Ammon's horn (tissue), 1 donor: ENCODE measurements at places on chromosomes 11 and 22.

- DNase-seq = peak; percentile 85
Observed at GRCh38 chr11:13098063-13098462, 88.9 kb downstream of the RASSF10 start.

GRCh38 chr11:93570759-93571413 lies 27.7 kb upstream of the SMCO4 start:
- no peak for DNase-seq

GRCh38 chr22:29617922-29618629 lies 14.6 kb downstream of the NF2 start:
- DNase-seq = no peak

- no peak for DNase-seq
Observed at GRCh38 chr11:119316729-119317591, at the start of gene MCAM. MCAM (minus strand) TSS chr11:119317130; CDS start chr11:119317101, 29 bp downstream.

GRCh38 chr11:4782454-4782853 lies 12.7 kb upstream of the OR51F1 start:
- DNase-seq = no peak

DNA sequence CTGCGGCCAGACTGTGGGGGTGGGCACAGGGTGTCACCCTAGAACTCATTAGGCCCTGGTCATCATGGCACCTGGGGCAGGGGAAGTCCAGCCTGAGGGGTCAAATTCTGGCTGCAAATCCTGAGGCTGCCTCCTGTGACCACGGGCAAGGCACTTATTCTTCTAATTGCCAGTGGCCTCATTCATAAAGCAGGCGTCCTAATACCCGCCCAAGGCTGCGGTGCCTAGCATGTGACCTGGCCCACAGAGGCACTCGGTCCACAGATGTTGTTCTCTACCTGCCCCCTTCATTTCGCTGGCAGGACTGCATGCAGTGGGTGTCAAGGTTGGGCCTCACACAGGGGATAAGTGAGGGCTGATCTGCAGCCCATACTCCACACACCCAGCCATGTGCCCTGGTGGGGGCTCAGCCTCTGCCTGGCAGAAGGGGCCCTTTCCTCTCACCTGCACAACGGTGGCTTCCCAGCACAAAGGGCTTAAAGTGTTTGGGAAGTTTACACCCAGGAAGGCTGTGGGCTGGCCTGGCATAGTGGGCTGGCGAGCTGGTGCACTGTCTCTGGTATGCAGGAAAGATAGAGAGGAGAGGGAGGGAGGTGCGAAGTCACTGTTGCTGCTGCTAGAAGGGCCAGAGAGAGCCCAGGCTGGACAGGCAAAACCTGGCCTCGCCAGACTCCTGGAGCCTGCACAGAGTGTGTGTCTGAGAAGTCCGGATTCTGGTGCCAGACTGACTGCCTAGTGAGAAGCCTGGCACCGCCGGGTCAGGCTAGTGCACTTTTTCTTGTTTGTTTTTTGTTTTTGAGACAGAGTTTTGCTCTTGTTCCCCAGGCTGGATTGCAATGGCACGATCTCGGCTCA lies 3.2 kb downstream of the MPST start:
- DNase-seq = peak; percentile 34

DNA sequence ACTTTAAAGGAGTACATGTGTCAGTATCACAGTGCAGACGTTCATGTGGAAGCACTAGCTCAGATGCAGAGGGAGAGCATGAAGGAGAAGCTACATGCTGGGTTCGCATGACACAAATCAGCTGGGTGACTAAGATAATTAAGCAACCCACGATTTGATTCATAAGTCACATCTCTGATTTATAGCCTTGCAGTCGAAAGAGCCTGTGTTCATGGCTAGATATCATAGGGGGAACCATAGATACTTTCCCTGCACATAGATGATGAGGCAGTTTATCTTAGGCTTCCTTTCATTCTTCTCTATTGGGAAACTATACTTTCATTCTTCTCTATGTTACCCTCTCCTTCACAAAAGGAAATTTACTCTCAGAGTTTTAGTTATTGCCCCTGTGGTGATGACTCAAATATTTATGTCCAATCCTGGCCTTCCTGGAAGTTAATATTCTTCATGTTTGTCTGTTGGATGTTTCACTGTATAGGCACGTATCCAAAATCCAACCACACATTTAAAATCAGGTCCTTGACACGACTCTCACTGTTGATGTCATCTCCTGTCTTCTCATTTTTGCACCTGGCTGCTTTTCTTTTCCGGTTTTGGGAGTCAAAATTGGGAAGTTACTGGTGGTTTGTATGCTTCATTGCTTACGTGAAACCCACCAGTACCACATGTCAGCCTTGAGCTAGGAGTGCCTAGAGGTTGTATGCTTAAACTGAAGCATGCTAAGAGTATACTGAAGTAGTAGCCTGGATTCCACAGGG lies 56.3 kb upstream of the SLC5A12 start:
- no peak for DNase-seq

GRCh38 chr11:96948066-96948465 lies 558.3 kb downstream of the JRKL start:
- DNase-seq = no peak

DNA sequence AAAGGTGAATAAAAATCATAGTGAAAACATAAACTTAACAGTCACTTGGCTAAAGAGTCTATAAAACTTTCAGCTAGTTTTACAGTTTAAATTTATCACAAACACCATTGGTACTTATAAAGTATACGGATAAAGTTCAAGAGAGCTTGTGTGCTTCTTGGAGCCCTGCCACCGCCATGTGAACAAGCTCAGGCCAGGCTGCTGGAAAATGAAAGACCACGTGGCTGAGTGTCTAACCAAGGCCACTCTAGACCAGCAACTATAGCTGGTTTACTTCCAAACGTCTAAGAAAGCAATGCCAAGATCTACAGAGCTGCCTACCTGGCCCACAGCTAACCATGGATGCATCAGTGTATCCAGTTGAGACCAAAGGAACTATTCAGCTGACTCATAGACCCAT lies 66.3 kb upstream of the API5 start:
- DNase-seq = no peak

GRCh38 chr11:125123194-125123946 lies 11.9 kb upstream of the TMEM218 start:
- DNase-seq = no peak

GRCh38 chr11:985406-985805 lies 51.1 kb downstream of the MUC6 start:
- DNase-seq = no peak

- no peak for DNase-seq
Observed at GRCh38 chr11:2928605-2929530, at the start of gene PHLDA2. PHLDA2 (minus strand) TSS chr11:2929420; CDS start chr11:2929364, 56 bp downstream.
